Left ventricle myocardium inferior (tissue), 1 donor: ENCODE measurements at places on chromosomes 4 and X. TPM values are rescaled to one million over a fixed set of nuclear protein-coding genes. Genes with fewer than 3 reads are reported as not detected.

DMP1 gene
- total RNA-seq: not detected

GIMD1 gene
- total RNA-seq: not detected

HMX1 gene
- not detected for total RNA-seq

POLN gene
- 2.2 TPM for total RNA-seq

SLITRK4 gene
- total RNA-seq: 0.30 TPM

GLRB gene
- total RNA-seq: 12.0 TPM

FRG2 gene
- total RNA-seq: not detected

KIF4A gene
- total RNA-seq: 0.25 TPM

SLC9A6 gene
- total RNA-seq: 15.6 TPM

PABPC4L gene
- total RNA-seq: 0.66 TPM

BEND4 gene
- total RNA-seq: not detected

CSAG1 gene
- not detected for total RNA-seq

AKAP17A gene
- 15.8 TPM for total RNA-seq

DNA sequence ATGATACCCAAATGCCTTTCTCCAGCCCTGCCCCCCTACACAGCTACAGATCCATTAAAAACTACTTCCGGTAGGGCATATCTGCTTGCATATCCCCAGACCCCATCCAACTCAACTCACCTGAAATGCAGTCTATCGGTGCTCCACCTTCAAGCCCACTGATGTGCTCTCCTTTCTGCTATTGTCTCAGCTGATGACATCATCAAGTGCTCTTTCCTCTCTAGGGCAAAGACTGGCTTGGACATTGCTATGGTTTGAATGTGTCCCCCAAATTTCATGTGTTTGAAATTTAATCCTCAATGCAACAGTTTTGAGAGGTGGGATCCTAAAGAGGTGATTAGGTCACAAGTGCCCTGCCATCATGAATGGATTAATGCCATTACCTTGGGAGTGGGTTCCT is 212.4 kb downstream of the RELL1 start:
- DNase-seq: no peak

DNA sequence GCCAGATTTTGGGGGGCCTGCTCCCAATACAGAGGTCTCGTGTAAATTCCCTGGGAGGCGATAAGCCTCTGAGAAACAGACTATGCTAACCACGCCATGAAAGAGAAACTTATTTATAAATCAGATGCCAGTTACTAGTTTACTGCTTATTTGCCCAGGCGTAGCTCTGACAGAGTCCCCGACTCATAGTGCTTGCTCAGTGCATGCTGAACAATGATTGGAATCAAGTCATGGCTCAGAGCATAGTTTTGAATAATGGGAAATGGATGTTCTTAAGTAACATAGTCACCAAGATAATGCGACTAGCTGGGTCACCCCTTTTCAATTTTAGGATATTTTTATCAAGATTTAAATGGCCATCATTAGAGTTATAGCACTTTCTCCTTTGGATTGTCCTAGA is 39.9 kb downstream of the HTT start:
- DNase-seq: no peak

DNA sequence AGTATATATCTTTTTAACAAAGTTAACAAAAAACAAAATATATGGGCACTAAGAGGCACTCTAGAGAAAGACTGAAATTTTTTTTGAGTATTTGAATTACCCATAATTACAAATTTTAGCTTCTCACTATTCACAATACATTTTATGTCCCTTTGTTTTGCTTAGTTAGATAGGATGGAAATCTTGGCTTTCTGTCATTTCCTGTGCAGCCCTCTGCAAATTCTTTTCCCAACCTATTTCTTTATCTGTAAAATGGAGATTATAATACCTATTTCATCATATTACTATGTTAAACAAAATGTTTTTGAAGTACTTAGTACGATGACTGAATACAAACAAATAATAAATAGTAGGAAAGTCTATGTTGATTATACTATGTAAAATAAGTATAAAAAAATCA is 710.0 kb downstream of the CCSER1 start:
- no peak for DNase-seq

DNA sequence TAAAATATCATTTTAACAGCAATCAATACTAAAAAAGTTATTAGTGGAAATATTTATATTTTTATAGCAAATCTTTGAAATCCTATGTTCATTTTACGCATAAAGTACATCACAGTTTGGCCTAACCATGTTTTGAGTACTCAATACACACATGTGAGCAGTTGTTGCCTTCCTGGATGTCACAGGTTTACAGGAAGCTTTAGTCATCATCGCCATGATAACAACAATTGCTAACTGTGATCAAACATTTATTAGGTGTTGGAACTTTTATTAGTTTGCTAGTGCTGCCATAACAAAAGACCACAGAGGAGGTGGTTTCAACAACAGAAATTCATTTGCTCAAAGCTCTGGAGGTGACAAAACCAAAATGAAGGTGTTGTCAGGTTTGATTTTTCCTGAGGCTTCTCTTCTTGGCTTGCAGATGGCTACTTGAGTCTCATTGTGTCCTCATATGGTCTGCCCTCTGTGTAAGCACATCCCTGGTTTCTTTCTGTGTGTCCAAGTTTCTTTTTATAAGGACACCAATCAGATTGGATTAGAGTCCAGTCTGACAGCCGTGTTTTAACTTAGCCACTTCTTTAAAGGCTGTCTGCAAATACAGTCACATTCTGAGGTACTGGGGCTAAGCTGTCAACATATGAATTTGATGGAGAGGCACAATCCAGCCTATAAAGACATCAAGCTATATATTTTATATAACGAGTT is 43.1 kb upstream of the BOD1L1 start:
- DNase-seq: no peak

- DNase-seq: no peak
Observed at GRCh38 chr4:184259081-184259480, 41.4 kb upstream of the ENPP6 start.

DNA sequence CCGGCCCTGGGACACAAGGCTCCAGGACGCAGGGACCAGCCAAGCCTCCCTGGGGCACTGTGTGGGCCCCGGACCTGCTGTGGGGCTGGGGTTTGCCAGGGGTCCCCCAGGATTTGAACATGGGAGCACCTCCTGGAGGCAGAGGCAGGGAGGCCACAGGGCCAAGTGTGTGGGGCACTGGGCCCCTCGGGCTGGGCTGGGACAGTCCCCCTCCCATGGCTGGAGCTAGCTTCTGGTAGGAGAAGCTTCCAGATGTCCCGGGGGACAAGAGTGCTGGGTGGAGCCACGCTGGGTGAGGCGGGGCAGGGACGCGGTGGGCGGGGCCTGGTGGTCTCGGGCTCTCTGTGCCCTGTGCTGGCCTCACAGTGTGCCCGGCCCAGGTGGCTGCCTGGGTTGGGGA is 18.6 kb downstream of the FGFRL1 start:
- no peak for DNase-seq

DNA sequence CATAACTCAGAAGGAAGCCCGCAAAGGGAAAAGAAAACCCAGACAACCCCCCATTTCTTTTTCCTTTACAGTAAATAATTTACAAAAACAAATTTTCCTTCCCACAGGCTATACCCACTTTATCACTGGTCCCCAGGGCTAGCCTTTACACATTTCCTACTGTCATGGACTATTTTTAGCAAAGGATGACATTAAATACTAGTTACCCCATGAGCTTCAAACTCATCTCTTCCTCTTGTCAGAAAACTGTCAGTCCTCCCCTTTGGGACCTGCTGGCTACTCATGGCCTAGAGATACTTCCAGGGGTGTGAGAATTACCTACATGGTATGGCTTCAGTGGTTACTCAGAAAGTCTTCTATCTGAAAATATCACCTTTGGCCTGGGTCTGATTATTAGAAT is 11.9 kb downstream of the TSC22D3 start:
- no peak for DNase-seq

GRCh38 chr4:152534541-152535359 is 1.1 kb downstream of the FBXW7 start:
- peak; percentile 38 for DNase-seq

DNA sequence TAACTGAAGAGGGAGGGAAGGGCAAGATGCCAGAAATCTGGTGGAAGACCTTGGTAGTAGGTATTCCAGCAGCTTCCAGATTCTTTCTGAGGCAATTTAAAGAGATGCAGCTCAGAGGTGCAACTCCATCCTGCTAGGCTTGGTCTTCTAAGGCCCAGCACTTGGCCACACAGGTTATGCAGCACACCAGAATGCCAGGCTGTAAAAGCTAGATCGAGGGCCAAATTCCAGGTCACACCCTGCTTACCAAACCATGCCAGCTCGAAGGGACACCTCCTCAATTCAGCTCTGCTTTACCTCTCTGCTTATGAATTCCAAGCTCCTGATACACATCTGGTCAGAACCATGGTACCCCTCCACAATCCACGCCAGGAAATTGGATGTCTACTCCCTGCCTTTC is 19.8 kb upstream of the ATXN3L start:
- no peak for DNase-seq

DNA sequence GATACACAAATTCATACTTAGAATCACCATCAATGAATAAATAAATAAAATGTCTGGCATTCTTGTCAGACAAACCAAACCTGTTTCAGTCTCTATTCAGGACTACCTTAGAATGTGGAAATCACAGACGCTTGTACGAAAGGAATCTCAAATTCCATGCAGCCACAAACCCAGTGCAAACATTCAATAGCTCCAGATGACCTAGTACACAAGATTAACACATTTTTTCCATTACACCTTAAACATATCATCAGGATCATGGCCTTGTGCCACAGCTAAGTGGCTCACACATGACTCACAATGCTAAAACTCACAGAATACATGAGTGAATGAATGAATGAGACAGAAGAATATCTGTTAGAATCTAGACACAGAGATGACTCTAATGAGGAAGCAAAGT is 134.2 kb downstream of the PWWP3B start:
- DNase-seq: no peak

DNA sequence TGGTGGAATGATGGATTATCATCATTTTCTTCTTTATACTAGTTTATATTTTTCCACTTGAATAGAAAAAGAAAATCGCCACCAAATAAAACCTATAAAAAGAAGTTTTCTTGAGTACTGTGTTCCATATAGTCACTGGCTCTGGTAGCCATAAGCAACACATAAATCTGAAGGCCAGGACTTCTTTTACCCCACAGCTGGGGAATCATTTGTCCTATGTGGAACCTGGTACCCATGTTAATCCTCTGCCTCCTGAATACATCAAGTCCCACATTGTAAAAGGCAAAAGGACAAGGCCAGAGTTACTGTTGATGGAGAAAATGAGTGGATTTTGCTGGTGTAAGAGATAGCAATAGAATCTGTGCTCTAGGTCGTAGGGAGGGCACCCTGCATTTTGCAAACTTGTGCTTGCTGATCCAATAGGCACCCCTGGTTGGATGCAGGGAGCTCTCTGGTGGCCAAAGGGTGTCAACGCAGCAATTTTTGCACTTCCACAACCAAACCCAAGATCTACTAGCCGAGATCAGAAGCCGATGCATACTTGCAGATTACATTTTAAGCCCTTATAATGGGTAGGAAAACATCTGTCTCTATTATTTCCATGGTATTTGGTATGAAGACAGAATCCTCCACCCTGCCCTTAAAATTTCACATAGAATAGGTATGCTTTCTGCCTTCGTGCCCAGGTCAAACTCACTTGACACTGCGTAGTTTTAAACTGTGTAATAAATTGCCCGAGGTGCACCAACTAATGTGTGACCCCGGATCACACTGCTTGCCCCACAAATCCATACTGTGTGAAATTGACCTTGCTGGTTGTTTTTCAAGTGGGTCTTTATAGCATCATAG is 146.2 kb upstream of the SCML1 start:
- peak; percentile 24 for DNase-seq

- DNase-seq: peak; percentile 36
Observed at GRCh38 chr4:183823434-183823833, 81.7 kb upstream of the STOX2 start.

GRCh38 chr4:73707918-73708577 is 32.3 kb upstream of the CXCL8 start:
- DNase-seq: peak; percentile 54

- no peak for DNase-seq
Observed at GRCh38 chr4:18421519-18421918, 400.0 kb upstream of the LCORL start.

DNA sequence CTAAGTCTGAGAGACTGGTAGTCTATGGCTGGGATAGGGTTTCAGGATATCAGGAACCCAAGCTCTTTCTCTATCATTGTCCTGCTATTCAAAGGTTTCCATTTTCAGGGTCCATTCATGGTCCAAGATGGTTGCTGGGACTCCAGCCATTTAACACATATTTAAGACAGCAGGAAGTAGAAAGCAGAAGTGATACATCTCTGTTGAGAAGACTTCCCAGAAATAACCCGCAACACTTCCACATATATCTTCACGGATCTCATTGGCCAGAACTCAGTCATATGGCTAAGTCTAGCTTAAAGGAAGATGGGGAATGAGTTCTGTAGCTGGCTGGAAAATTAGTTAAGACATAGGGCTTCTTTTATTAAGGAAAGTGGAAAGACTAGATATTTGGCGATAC is 23.8 kb downstream of the CTSO start:
- no peak for DNase-seq

DNA sequence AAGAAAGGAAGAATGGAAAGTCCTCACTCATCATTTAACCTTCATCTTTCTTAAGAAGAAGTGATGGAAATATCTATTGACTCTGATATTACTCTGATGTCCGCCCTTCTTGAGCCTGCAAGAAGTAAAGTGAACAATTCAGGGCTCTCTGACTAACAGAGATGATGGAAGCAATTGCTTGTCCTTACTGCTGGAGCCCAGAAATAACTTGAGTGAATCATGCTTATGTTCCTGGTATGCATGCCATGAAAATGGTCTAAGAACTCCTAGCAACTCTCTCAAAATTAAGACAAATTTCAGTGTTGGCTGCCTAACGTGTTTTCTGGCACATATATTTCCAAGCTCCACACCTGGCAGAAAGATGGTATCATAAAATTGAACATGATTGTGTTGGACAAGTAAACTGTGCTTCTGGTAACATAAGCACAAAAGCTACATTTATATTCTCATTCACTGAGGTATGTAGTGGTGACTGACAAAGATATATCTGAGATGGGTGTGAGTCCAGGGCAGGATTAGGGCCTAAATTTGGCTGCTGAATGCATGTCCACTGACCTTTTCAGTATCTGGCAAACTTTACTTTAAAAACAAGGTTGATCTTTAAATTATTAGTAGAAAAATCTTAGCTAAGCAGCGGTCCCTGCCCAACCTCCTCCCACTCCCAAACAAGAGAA is 109.2 kb upstream of the OTUD4 start:
- DNase-seq: no peak

GRCh38 chr4:109440948-109441347 is 7.3 kb downstream of the SEC24B start:
- DNase-seq: no peak

- DNase-seq: no peak
Observed at GRCh38 chr4:140156529-140157171, 2.7 kb upstream of the MAML3 start.

- DNase-seq: no peak
Observed at GRCh38 chrX:151828439-151829080, 84.1 kb upstream of the MAGEA4 start.

DNA sequence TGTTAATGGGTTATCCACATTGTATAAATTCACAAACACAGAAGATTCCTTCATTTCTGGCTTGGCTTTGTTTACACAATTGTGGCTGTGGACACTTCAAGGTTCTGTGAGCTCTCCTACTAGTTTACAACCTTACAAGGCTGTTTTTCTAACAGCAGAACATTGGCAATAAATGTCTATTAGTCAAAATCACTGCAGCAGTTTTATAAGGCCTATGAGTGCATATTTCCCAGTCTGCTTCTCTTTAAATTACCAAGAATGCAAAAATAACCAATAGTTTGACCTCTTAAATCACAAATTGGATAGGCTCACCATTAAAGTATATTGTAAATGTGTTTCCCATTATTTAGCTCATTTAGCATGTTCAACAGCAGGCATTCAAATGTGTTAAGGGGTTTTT is 239.2 kb downstream of the DKK2 start:
- no peak for DNase-seq
